NCI-H146 (cell line): ENCODE measurements at places on chromosomes 7 and 10.

DNA sequence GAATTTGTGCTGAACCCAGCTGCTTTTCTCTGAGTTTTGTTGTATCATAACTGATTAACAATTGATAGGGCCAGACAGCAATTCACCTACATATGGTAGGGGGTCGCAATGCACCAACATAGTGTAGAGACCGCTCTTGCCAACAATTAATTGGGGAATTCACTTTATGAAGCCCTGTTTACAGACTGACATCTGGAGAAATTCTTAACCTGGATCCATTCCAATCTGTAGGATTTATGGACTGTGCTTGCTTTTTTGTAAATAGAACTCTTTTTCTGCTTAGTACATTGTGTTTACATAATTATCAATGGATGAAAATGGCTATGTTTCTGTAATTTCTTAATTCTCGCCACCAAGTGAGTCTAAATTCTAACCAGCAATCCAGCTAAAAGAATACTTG is 311.7 kb upstream of the BMPER start:
- no peak for DNase-seq

- no peak for DNase-seq
These were observed 16.7 kb downstream of the PPP1R3C start for GRCh38 chr10:91616137-91616536.

DNA sequence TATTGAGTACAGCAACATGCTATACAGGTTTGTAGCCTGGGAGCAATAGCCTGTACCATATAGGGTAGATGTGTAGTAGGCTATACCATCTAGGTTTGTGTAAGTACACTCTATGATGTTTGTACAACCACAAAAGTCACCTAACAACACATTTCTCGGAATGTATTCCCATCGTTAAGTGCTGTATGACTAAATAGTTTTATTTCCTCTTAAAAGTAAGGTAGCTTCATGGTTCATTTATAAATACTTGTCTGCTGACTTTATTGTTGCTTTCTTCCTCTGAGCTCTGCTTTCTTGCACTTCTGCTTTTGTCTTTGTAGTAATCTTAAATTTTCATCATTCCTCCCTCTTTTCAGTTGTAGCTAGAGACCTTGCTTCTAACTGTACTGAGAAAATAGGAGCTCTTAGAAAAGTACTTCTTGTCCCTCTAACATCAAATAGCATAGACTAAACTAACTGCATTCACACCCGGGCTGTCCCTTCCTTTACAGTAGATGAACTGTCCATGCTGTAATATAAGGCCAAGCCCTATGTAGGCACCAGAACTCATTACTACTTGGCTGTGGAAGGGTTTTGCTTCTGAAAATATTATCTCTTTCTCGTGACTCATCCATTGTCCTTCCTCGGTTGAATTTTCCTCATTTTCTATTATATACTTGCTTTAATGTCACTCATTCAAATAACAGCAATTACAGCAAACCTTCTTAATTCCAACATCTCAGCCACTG is 55.4 kb upstream of the FAM3C start:
- no peak for DNase-seq

DNA sequence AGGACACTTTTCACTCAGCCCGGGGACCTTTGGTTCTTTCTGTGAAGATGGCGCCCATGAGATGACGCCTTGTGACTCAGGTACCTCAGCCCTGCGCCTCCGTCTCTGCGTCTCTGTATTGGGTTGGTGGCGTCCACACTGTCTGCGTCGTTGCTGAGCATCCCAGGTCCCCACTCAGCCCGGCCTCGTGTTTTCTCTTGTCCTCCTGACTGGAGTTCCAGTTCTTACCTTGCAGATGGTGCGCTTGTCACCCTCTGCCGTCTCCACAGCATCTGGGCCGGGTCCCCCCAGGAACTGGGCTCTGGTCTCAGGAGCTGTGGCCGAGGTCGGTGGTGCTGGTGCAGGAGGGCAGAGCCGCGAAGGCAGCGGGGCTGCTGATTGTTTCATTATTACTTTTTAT is 150.4 kb downstream of the WDR37 start:
- DNase-seq, result no peak

GRCh38 chr7:20340839-20341238 is 10.1 kb downstream of the ITGB8 start:
- DNase-seq, result no peak

DNA sequence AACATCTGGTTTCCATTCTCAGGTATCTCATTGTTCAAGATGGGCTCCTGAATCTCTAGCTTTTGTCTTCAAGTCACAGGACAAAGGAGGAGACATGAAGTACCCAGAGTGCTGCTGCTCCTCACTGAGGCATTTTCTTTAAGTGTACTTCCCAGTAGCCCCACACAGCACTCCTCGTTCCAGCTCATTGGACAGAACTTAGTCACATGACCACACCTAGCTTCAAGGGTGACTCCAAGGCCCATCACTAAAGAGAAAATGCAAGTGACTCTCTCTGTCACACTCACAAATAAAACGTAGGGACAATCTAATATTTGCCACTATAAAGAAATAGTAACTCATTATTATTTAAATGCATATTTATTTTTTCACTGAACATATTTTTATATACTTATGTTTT is 58.3 kb upstream of the NEUROD6 start:
- no peak for DNase-seq

DNA sequence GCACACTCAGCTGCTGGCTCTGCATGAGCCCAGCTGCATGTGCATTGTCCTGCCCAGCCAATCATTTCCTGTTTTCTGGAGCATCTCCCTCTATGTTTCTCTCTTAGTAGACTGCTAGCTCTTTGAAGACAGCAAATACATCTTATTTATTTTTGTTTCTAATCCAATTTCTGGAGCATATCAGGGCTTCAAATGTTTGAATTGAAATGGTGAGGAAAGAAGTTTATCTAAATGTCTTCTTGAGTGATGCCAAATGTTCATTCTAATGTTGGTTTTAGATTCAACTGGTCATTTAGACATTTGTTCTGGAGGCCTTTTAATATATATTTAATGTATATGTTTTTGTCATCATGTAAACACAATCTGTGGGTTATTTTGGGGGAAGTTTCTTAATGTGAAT is 141.9 kb downstream of the DNAJB9 start:
- no peak for DNase-seq

- DNase-seq, result no peak
These were observed 197.1 kb downstream of the SUGCT start for GRCh38 chr7:40331915-40332314.

GRCh38 chr10:63273577-63273976 is 140.4 kb downstream of the NRBF2 start:
- no peak for DNase-seq

GRCh38 chr7:50595491-50596102 is 30.4 kb upstream of the DDC start:
- DNase-seq, result peak; percentile 68

GRCh38 chr10:31952066-31952465 is 23.4 kb upstream of the ARHGAP12 start:
- DNase-seq, result no peak

GRCh38 chr7:157760004-157760730 is 423.4 kb downstream of the DNAJB6 start:
- DNase-seq, result no peak

DNA sequence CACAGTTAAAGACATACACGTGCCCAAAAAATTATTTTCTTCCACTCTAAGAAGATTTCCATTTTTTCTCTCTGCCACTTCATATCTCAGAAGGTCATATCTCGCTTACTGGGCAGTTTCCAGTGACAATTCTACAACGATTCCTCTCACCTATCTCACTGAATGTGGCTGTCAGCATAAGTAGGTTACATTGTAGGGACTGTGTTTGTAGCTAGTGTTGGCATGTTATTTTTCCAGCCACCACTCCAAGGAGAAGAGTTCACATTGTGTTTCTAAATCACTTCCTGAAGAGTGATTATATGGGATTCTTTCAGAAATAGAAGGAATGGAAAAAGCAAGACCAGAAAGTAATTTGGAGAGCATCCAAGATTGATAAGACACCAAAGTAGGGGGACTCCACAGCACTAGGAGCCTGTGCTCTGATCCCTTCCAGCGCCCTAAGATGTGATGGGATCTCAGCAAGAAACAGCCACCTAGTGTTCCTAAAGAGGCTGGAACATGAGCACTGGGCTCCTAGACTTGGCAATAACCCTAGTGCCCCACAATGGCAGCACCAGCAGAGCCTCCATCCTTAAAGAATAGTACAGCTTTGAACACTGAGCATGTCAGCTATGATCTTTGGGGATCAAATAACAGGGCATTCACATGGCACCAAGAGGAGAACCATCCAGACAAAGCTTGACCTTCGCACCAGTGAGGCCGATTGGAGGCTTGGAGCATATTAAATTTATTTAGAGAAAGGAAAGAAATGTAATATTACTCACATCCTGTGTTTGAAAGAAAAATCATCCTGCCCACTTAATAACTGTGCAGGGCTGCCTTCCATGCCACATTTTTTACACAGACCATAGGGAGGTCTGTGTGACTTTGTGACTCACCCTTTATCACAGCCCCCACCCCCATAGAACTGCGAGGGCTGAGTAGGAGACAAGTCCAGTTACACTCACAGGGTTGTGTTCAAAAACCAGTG is 51.8 kb downstream of the CAV1 start:
- DNase-seq, result no peak

GRCh38 chr10:791639-792038 is 102.2 kb upstream of the DIP2C start:
- DNase-seq, result no peak

- DNase-seq, result no peak
These were observed 39.6 kb downstream of the KCNH2 start for GRCh38 chr7:150938566-150938965.

DNA sequence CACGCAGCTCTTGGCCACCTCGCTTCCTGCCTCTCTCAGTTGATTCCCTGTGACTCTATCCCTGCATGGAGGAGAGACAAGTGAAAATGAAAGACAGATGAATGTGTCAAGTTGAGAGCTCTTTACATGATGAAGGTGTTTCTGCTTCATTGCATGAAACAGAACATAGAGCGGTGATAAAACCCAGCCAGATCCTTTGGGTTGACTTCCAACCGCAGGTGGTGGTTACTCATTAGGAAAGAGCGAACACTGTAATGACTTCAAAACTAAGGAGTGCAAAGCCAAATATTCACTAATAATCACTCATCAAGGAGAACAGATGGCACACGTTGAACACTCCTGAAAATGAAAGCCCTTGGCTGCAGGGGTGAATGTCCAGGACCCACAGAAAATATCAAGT is 31.8 kb upstream of the WDR11 start:
- DNase-seq, result no peak

- no peak for DNase-seq
These were observed 62.4 kb downstream of the THNSL1 start for GRCh38 chr10:25078658-25079431.

- no peak for DNase-seq
These were observed 3.9 kb downstream of the CASD1 start for GRCh38 chr7:94513565-94513860.

DNA sequence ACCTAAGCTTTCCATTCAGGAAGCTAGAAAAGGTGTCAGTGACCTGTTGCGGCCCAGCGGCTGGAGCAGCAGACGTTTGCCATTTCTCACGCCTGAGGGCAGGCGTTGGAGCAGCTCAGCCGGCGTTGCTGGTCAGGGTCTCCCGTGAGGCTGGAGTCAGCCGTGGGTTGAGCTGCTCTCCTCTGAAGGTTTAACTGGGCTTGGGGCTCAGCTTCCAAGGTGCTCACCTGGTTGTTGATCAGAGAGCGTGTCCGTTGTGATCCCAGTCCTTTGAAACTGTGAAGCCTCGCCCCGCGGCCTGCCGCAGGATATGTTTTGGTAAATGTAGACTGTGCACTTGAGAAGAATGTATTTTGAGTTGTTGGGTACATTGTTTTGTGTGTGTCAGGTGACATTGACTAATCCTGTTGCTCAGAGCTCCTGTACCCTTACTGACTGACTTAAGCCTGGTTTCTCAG is 20.6 kb upstream of the PWWP2B start:
- no peak for DNase-seq

- DNase-seq, result no peak
These were observed 186.8 kb downstream of the CUX1 start for GRCh38 chr7:102004229-102004628.

DNA sequence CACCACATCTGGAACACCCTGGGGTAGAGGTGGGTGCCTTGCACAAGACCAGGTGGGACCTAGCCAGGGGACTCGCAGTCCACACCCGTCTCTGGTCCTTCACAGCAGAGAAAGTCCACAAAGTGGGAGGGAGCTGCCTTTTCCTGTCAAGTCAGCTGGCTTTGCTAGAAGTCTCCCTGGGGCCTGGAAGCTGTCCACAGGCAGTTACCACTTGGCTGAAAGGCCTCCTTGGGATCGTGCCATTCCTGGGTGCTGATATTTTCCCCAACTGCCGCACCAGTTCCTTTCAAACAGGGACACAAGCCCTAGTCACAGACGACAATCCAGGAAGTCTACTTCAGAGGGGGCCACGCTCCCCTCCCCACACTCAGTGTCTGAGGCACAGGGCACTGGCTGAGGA is 75.4 kb downstream of the AFAP1L2 start:
- DNase-seq, result no peak

DNA sequence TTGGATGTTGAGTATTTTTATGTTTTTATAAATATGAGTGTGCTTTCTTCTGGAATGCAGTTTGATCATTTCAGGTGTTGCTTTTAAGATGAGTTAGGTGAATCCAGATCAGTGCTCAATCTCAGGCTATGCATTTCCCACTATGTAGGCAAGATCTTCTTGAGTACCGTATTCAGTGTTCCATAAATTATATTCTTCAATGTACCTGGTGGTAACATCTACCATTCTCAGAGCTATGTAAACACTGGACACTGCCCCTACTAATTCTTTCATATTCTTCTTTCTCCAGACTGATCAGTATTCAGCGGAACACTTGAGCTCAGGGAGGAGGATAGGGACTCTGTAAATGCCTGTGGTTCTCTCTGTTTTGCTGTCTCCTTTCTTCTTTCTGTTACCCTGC is 25.5 kb upstream of the NME8 start:
- DNase-seq, result no peak
